ENCODE measurements at places on chromosomes 11 and 22. TPM values are rescaled to one million over a fixed set of nuclear protein-coding genes. Genes with fewer than 3 reads are reported as not detected.
A peak's percentile ranks its signal among the peaks of the same experiment; 100 is the strongest.

- no peak for DNase-seq
These were observed 67.6 kb upstream of the MTMR2 start for GRCh38 chr11:95991545-95991944.

GRCh38 chr11:65315204-65315865 lies 669 bp downstream of the CDC42EP2 start:
- DNase-seq = peak; percentile 83

DNA sequence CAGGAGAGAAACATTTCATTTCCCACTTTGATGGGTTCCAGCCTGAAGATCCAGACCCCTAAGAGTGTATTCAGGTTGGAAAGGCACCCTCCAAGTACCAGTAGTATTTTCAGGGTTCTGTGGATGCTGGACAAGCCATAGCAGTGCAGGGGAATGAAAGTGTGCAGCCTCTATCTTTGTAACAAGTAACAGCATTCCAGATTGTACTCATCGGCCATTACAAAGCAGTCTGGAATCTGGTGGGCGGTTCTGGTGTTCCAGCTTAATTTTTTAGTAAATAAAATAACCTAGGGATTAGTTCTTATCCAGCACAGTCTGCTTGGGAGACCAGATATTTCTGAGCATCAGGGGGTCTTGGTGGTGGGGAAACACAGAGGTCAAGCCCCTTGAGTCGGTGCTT lies 22.6 kb downstream of the APLNR start:
- no peak for DNase-seq

UBQLNL gene
- 38.7 TPM for total RNA-seq

- no peak for DNase-seq
These were observed 113.9 kb downstream of the KIRREL3 start for GRCh38 chr11:126886636-126887035.

DNA sequence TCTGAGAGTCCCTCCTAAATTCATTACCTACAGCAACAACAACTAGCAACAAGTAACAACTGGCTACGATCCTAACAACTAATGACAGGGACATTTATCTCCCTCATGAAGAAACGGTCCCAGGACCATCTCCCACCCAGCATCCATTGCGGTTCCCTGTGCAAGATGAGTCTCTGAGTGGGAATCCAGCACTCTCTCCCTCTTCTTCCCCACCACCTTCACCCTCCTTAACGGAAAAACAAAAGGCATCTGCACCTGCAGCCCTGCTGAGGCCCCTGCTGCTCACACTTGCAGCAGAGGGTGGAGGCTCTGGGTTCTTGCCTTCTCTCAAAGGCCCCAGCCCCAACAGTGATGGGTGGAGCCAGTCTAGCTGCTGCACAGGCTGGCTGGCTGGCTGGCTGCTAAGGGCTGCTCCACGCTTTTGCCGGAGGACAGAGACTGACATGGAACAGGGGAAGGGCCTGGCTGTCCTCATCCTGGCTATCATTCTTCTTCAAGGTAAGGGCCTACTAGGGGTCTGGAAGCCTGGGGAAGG lies at the start of gene CD3G:
Gene CD3G, plus strand, starts transcription at position 364 of the 535 bp plus-strand sequence. Its CDS starts 80 bp downstream, at position 444.
- no peak for DNase-seq

IL10RA gene
- 3.6 TPM for total RNA-seq

LRRN4CL gene
- 4.7 TPM for total RNA-seq

GRAMD4 gene
- total RNA-seq = 81.5 TPM

DNA sequence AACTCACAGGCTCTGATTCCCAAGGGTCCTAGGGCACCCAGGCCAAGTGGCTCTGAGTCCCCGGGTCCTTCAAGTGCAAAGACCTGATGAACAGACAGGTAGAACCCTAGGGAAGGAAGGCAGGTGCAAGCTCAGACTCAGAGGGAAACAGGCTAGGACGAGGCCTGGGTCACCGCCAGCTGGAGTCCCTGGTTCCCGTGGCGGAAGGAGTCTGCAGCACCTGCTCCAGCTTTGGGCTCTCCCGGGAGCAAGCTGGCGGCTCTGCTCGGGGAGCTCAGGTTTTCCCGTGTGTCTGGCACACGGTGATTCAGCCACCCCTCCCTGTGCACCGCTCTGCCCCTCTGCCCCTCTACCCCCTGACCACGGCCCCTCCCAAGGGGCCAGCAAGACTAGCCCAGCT lies 59.8 kb downstream of the WNT7B start:
- no peak for DNase-seq

GRCh38 chr22:40218723-40219294 lies 41.1 kb downstream of the TNRC6B start:
- no peak for DNase-seq

CADM1 gene
- 230 TPM for total RNA-seq

CSNK2A3 gene
- 3.9 TPM for total RNA-seq

NCAM1 gene
- 33.3 TPM for total RNA-seq

DNA sequence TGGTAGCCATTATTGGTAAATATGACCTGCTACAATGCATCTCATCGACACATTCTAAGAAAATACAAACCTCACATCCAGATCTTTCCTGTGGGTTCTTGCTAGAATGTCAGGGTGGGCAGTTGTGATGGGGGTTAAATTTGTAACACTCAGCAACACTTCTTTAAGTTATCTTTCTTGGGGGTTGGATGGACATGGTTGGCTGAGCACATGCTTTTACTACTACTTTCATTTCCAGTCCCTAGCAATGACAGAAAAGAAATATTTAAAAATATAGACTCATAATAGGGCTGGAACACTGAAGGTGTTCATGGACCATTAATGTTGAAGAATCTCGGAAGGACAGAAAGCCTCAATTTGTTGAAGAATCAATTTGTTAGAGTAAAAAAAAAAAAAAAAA lies 57.6 kb downstream of the APOL3 start:
- no peak for DNase-seq

- no peak for DNase-seq
These were observed 328.3 kb downstream of the FAT3 start for GRCh38 chr11:92552942-92553341.

Data from testis (tissue), 5 donors.